ENCODE measurements at places on chromosomes 1 and 21.

- DNase-seq: no peak
Measured at GRCh38 chr1:229230893-229231753, 39.8 kb upstream of the RAB4A start.

- no peak for DNase-seq
Measured at GRCh38 chr1:11578004-11578403, 76.2 kb downstream of the FBXO2 start.

GRCh38 chr1:201916649-201917249 lies 28.1 kb downstream of the SHISA4 start:
- DNase-seq: no peak

DNA sequence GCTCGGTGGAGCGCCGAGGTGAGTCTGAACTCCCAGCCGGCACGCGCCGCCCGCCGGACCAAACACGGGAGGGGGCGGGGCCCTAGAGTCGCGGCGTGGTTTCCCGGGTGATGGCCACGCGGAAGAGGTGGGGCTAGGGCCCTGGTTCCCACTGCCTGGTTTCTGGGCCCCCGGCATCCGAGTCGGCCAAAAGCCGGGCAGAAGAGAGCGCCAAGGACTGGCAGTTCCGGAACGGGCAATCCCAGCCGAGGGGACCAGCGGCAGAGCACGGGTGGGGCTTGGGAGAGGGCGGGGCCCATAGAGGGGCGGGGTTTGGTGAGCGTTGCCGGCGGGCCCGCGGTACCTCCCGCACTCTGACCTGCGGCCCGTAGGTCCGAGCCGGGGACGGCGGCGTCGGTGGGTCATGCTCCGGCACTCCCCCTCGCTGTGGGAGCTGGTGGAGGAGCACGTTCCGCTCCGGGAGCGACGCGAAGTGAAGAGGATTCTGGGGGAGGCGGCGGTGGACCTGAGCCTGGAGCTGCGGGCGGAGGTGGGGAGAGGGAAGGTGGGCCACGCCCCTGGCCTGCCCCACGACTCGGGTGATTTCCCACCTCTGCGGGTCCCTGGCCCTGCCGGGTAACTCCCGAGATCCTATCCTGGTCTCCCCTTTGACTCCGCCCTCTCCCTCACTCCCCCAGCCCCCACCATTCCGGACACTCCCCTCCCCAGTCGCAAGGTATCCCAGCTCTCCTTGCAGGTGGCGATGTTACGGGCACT lies at the start of gene CCDC24:
Gene CCDC24 (plus strand): TSS at position 124 of the 756 bp plus-strand sequence. CDS start 280 bp downstream, at position 404.
- DNase-seq: peak; percentile 82

- no peak for DNase-seq
Measured at GRCh38 chr1:224873434-224874369, 55.8 kb upstream of the DNAH14 start.

Data from CMK (cell line).